ENCODE measurements at places on chromosomes 3 and 15.

- no peak for DNase-seq
Measured at GRCh38 chr15:93311620-93312019, 222.6 kb upstream of the RGMA start.

GRCh38 chr3:170507063-170507462 lies 78.8 kb downstream of the SLC7A14 start:
- DNase-seq: no peak

GRCh38 chr3:194856296-194856695 lies 170.6 kb downstream of the FAM43A start:
- no peak for DNase-seq

DNA sequence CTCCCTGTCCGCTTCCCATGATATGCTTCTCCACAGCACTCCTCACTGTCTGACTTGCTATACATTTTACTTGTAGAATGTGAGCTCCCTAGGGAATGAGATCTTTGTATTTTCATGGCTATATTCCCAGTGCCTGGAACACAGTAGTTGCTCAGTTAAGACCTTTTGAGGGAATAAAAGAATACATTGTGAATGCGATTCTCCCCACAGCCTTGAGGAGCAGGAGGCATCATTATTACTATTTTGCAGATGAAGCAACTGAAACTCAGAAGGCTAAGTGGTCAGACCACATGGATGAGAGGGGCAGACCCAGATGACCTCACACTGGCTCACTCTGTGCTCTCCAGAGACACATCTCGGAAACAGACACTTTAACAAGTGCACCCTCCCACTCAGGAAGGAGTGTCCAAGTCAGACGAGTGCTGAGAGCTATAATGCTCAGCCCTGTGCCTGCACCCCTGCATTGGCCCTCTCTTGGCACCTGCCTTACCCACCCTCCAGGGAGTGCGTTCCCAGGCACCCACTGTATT lies 46.8 kb downstream of the SST start:
- peak; percentile 36 for DNase-seq

DNA sequence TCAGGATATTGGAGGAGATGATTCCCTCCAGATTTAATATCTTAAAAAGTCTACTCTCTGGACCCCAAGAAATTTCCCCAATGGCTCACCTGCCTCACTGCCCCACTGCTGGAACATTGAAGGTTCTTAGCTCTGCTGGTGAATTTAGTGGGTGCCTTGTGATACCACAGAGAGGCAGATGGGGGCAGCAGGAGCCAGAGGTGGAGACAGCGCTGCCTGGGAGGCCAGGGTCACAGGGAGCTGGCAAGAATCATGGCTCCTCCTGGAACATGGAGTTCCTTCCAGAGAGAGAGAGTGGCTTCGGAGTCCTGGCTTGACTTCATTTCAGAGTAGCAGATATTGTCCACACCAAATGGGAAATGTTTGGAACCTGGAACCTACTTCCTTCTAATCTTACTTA lies 263.5 kb upstream of the CFAP20DC start:
- DNase-seq: no peak

- no peak for DNase-seq
Measured at GRCh38 chr3:142498397-142499180, 50.8 kb upstream of the XRN1 start.

DNA sequence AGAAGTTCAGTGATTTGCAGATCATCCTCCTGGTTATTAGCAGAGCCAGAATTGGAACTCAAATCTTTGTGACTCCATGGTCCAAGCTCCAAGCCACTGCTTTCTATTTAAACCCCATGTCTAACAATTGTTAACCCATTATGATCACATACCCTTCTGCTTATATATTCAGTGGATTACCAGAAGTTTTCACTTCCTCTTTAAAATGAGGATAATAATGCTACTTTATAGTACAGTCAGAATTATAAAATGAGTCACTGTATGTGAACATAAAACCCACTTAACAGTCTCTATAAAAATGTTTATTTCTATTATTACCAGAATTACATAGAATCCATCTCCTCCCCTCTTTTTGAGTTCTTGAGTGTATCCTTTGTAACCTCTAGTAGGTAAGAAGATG lies 550.7 kb upstream of the DPPA4 start:
- DNase-seq: no peak

GRCh38 chr3:124878561-124879336 lies 8.4 kb downstream of the ITGB5 start:
- peak; percentile 43 for DNase-seq

- no peak for DNase-seq
Measured at GRCh38 chr3:27643355-27643754, 78.8 kb downstream of the EOMES start.
